ENCODE measurements at places on chromosomes 2 and 18.
A peak's percentile ranks its signal among the peaks of the same experiment; 100 is the strongest.

GRCh38 chr2:218386505-218387368, 4.7 kb downstream of the SLC11A1 start:
- DNase-seq: no peak

GRCh38 chr2:101197215-101197745, 46.1 kb upstream of the TBC1D8 start:
- DNase-seq: no peak

DNA sequence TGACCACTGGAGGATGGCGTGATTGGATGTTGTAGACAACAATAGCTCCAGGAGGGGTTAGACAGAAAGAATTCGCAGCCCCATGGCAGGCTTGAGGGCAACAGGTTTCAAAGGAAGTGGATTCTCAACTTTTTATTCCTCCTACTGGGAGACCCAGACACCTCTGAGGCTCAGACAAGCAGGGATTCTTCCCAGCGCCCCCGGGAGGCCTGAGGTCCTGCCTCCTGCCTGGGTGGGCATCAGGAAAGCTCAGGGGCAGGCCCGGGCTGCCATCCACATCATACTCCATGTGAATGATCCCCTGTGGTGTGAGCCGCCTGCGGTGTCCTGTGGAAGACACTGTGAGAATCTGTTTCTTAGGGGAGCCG, 203.5 kb downstream of the CYP26B1 start:
- peak; percentile 45 for DNase-seq

DNA sequence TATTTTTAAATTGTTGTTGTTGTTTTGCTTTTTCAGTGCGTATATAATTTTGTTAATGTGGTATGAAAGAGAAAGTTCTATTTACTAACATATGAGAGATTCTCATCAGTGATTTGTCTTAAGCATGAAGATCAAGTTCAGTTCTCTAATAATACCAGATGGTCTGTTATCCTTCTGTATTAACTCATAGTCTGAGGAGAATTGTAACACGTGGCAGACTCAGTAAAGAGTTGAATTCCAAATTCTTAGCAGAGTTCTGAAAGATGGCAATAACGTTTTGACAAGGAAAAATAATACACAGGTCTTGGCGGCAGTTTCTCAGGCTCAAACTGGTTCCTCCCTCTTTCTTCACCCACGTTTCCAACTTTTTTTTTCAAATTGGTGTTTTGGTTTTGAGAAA, 17.2 kb upstream of the COL3A1 start:
- no peak for DNase-seq

GRCh38 chr2:28490558-28490957, 5.3 kb upstream of the PLB1 start:
- DNase-seq: no peak

GRCh38 chr18:24914171-24914525, 437.8 kb downstream of the ZNF521 start:
- DNase-seq: no peak

GRCh38 chr18:39039813-39040212, 1474.2 kb upstream of the CELF4 start:
- DNase-seq: no peak
